HS-5 (cell line): ENCODE measurements at places on chromosomes 3 and 15.

- DNase-seq: no peak
Observed at GRCh38 chr3:46283881-46284450, 41.7 kb downstream of the CCR3 start.

- DNase-seq: peak; percentile 42
Observed at GRCh38 chr3:69120879-69121464, 1.4 kb downstream of the LMOD3 start.

- no peak for DNase-seq
Observed at GRCh38 chr3:127670761-127671522, 1.8 kb upstream of the ABTB1 start.

DNA sequence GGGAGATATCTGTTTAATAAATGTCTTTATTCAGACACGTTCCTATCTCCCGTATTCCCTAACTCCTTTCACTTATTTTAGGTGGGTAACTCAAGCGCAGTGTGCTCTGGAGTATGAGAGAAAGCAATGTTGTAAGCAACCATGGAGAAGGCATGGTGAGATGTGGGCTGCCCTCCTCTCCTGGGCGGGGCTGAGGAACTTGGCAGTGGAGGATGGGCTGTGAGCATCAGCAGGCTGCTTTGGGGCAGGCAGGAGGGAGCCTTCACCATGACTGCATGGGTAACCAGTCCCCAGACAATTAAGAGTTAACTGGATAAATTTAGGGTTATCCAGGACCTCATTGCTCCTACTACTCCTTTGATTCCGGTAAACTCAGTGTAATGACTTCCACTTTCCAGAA is 126.1 kb downstream of the RORA start:
- DNase-seq: no peak

DNA sequence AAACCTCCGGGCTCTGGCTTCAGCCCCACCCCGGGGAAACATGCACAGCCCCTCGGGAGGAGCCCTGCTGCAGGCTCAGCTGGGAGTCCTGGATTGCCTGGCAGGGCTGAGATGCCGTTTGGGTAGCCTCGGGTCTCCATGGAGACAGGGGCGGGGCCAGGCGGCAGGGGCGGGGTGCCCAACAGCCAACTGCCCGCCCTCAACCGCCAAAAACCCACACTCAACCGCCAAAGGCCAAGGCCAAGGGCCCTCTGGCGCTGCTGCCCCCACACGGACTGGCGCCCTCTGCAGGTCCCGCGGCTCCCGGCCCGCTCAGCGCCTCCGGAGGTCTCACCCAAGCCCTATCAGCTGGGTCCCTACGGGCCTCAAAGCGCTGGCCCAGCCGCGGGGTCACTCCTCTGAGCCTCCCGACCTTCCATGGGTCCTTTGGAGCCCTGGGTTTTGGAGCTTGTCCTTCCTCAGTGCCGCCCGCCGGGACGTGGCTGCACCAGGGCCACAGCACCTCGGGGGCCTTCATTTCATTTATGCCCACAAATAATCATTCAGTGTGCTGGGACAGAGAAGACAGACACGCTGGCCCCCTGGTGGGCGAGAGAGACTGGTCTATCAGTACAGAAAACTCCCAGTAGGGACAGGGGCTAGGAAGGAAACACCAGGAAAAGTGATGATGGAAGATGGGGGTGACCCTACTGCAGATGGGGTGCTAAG is 33.5 kb upstream of the ACAD9 start:
- DNase-seq: peak; percentile 32

GRCh38 chr3:65348398-65348995 is 660.7 kb upstream of the ADAMTS9 start:
- no peak for DNase-seq

DNA sequence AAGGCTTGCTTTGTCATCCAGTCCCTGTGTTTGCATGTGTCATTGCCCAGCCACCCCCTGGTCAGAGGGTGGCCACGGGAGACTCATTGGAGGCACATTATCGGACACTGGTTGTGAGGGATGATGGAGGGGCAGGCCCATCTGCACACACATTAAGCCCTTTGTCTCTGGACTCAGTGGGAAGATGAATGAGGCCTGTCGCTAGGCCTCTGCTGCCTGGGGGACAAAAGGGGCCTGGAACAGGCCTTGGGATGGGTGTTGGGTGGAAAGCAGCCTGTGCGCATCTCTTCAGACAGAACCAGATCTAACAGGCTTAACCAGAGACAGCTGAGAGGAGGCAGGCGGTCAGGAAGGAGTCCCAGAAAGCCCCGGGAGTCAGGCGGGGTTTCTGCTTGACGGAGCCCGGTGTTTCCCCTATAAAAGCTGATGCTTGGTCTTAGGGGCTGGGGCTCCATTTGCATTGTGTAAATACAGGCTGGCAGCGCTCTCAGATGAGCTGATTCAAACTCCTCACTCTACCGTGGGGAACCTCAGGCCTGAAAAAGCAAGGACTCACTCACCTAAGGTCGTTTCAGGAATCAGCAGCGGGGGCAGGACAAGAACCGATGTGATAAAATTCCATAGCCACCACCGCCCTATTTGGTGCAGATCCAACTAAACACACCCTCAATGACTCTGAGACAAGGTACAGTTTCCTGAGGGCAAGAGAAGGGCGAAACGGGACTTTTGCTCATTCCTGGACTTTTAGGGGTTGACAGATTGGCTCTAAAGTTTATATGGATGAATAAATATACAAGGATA is 17.1 kb upstream of the SKIC8 start:
- no peak for DNase-seq

DNA sequence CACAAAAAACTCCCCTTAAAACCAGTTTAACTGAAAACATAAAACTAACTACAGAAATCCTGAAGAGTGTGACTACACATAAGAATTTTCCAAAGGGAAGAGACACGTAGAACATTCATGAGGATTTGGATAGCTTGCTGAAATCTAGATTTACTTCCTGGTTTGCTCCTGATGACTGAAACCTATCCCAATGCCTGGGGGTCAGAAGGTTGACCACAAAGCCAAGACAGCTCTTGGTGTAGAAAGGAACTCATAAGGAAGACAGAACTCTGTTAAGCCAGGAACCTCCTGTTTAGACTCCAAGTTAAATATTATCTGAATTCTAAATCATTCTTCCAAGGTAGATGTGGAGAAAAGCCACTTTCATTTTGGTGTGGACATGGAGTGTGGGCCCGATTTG is 92.8 kb downstream of the TFG start:
- DNase-seq: peak; percentile 60

- no peak for DNase-seq
Observed at GRCh38 chr3:157392104-157392503, 44.5 kb upstream of the PTX3 start.

DNA sequence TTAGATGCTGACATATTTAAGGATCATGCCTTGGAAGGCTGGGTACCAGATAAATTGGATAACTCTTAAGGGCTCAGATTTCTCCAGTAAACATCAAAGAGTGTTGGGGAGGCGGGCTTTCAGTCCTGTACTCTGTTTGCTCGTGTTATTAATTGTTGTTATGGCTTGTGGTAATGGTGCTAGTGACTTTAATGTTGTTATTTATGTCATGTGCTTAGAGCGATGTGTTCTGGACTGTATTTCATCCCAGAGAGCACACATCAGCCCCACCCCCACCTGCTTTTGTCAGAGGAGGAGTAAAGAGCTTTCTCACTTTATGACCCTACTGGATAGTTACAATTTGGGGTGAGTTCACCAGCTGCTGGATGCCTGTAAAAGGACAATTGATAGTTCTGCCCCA is 386.3 kb downstream of the EPHB1 start:
- no peak for DNase-seq

- DNase-seq: no peak
Observed at GRCh38 chr15:83207009-83207659, 489 bp downstream of the HDGFL3 start.

DNA sequence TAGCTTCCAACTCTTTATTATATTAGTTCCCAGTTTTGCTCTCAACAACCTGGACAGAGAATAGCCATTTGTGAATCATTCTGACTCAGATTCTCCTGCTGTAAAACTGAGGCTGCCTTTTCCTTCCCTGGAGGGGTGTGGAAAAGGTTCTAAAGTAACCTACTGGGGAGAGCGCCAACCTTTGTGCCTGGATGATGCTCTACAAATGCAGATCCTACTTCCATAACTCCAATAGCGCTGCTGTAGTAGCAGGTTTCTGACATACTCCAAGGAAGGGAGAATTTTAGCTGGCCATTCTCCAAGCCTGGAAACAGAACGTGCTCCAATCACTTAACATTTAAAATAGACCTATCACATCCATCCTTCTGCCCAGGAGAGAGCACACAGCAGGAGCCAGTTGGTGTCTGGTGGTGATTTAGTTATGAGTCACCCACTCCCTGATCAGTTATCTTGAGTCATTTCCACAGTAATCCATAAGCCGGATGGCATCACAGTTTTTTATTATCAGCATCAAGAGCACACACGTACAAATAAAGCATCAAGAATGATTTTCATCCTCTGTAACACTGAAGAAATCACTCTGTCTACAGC is 38.3 kb downstream of the MYH15 start:
- peak; percentile 97 for DNase-seq

GRCh38 chr3:60919296-60919695 is 332.0 kb downstream of the FHIT start:
- DNase-seq: no peak

GRCh38 chr15:97759363-97759762 is 201.1 kb upstream of the ARRDC4 start:
- DNase-seq: peak; percentile 31

DNA sequence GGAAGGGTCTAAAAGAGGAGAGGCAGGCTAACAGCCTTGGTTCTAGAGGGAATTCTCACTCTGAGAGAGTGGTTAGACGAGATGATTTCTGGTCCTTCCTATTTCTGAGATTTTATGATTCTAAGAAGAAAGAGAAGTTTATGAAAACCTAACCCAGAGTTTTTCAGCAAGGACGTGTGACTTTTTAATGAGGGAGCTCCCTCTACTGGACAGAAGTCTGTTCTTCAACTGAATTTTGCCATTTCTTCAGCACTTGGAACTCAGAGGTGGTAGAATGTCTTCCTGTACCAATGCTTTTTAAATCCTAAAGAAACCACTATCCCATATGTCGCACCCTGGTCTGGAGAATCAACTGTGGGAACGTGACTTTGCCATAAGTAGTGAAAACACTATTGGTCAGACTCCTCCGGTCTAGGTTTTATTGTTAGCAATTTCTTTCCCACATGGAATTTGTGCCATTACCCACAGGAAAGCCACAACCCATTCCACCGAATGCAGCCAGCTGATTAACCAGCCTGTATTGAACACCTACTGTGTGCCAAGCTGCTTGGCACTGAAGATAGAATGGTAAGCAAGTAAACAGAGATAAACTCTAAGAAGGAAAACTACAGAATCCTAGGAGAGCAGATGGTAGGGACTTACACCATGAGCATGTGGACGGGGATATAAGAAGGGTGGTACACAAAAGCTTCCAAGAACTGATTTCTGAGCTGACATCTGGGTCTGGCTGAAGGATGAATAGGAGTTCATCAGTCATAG is 199.5 kb upstream of the LMCD1 start:
- no peak for DNase-seq

DNA sequence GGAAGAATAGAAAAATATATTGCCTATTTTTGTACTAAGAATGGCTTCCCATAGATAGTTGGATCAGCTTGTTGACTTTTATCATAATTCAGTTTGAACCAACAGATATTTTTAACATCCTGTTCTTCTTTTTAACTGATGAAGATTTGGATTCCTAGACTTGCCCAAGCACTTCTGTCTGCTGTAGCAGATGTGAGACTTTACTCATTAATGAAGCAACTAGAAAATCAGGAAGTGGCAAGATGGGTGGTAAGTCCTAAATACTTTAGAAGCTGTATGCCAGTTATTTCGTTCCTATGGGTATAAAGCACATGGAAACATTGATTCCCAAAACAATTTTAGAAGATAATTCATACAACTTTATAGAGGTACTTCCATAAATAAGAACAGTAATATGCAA is 8.4 kb downstream of the PIGB start:
- no peak for DNase-seq

DNA sequence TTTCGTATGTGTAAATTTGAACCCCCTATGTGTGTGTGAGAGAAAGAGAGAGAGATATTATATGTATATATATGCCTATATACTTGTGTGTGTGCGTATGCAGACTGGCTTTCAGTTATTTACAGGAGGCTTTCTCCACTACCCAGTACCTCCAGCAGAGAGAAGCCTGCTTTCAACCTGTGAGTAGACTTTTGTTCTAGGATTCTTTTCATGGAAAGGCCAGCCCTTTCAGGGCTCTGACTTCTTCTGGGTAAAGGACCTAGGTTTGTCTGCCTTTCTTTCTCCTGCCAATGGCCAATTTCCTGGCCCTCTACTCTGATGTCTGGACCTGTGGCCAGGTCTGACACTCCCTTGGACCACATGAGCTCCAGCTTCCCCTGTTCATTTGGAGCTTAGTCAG is 23.8 kb downstream of the LRRC28 start:
- no peak for DNase-seq

GRCh38 chr3:45199837-45200648 is 26.0 kb downstream of the TMEM158 start:
- peak; percentile 92 for DNase-seq

- no peak for DNase-seq
Observed at GRCh38 chr3:56985878-56986277, 74.6 kb upstream of the SPATA12 start.

DNA sequence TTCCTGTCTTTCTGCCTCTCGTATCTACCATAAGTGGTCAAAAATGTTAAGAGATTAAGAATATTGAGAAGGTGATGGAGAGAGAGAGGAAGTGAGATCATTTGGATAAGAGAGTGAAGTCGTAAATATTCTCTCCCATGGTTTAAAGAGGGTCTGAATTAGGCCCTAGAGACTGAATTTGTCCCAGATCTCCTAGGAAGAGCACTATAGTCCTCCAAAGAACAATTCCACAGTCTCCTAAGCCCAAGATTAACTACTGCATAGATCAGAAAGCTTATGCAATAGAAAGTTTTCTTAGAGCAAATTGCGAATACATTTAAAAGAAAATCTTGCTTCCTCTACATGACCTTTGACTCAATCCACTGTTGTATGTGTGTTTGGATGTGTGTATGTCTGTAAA is 598.8 kb downstream of the TUSC7 start:
- no peak for DNase-seq

GRCh38 chr3:148084931-148085330 is 612.8 kb upstream of the AGTR1 start:
- no peak for DNase-seq

GRCh38 chr3:16183601-16184270 is 9.3 kb downstream of the GALNT15 start:
- DNase-seq: peak; percentile 58

DNA sequence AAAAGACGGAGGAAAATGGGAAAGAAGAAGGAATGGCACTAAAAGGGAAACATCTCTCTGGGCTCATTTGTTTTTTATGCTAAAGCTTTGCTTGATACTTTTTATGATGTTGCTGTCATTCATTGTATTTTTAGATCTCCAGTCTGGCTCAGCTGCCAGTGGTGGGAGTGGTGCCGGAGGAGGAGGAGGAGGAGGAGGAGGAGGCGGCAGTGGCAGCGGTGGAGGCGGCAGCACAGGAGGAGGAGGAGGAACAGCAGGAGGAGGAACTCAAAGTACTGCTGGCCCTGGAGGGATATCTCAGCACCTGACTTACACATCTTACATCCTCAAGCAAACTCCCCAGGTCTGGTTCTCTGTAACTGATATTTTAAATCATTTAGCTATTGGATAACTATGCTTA is 49.6 kb downstream of the MAP6D1 start:
- DNase-seq: no peak
